Activated naive CD8-positive, alpha-beta T cell treated with anti-CD3 and anti-CD28 coated beads, Interleukin-2, amount 50 U/mL, for 16 hours (primary cell): ENCODE measurements at places on chromosomes 2 and 18.

DNA sequence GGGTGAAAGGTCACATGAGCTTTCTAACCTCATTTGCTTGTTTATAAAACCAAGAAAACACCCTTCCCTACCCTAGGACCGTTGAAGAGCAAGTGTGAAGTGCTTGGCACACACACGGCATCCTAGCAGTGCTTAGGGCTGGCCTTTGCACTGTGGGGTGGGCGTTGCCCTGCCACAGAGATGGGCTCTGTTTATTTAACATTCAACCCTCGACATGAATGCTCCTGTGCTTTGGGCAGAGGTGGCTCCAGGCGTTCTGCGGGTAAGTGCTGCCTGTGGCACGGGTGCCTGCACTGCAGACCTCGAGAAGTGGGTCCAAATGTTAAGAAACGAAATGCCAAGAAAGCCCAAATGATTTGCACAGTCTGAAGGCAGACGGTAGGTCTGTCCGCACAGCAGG lies 170.1 kb downstream of the FHOD3 start:
- DNase-seq, result no peak

DNA sequence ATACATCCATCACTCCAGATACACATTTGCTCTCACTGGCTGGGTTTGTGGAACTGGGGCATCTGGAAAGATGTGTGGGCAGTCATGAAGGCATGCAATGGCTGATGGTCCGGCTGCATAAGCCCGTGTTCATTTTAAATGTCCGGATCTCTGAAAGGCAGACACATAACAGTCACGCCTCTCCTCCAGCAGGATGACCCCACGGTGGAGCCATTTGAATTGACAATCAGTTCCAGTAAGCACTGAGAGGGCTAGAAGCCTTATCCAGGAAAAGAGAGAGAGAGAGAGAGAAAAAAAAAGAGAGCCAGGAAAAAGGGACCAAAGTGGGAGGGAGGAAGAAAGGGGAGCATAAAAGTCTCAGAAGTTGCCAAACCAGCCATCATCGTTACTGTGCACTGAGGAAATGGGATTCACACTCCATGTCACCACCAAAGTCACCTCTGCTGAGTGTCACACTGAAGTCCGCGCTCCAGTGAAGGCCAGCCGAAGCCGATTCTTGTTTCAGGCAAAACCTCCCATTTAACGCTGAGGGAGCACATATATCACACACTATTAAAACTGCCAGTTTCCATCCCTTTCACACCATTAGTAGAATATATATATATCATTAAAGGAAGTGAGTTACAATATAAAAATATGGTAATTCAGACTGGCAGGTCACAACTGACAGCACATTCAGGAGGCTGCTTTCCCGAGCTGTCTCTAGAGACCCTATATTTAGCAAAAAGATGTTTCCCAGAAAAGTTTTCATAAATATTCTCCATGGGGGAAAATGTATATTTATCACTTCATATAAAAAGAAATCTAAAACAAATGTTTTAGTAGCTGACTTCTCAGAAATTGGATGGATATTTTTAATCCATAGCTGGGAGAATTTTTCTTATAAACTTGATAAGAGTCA lies 142.0 kb downstream of the ACTR3 start:
- DNase-seq, result no peak

GRCh38 chr2:190789074-190790004 lies 91.3 kb upstream of the GLS start:
- no peak for DNase-seq

DNA sequence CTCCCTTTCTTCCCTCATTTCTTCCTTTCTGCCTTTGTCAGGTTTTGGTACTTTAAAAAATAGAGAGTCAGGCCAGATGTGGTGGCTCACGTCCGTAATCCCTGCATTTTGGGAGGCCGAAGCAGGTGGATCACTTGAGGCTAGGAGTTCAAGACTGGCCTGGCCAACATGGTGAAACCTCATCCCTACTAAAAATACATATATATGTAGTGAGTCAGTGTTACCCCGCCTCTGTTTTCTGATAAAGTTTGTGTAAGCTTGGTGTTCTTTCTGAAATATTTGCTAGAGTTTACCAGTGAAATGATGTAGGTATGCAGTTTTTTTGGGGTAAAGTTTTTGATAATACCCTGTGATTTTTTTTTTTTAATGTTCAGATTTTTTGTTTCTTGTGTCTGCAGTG lies 58.8 kb downstream of the DGKD start:
- DNase-seq, result no peak
